Vagina (tissue), 2 donors: ENCODE measurements at places on chromosomes 3 and 15.

DNA sequence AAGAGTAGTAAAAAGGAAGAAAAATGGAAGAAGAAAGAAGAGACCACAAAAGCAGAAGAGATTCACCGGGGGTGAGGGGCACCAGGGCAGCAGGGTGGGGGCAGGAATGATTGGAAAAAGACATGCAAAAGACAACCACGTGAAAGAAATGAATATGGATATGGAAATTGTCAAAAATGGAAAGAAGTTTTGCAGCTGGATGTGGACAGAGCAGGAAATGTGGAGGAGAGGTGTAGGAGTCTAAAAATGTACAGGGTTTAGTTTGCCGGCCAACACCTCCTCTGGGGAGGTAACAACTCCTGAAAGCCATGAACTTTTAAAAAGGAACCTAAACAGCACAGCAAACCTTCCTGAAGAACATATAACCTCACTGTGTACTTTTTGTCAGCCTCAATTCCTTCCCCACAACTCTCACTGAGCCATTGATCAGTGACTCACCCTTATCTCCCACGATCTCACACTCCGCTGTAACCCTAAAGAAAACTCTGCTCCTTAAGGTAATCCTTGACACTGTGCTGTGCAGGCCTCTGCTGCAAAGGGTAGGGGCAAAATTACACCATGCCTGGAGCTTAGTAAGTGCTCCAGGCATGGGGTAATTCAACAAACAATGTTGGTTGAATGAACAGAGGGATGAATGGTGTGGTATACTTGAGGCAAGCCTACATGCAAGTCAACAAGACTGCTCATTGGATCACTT lies 100.2 kb upstream of the BOC start:
- no peak for DNase-seq

- DNase-seq, result no peak
Observed at GRCh38 chr3:106010829-106011228, 142.0 kb upstream of the CBLB start.

DNA sequence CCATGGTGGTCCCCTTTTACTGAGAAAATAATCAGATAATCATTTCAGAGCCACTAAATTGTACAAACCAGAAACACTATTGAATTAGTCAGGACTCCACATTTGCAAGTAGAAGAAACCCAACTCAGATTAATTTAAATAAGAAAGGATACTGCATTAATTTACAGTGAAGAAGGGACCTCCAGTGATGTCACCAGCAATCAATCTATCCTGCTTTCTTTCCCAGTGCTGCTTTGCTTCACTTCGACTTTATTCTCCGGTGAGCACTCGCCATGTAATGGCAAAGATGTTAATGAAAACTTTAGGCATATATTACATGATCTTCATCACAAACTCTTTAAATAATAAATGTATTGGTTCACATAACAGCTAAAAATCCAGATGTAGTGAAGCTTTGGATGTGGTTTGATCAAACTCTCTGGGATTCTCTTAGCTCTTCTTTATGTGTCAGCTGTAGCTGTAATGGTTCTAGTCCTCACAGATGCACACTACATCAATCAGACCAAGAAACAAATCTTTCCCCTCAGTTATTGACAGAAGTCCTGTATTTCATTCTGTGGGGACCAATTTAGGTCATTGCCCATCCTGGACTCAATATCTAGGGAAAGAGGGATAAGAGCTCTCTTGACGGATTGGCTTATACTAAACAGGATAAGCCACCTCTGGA lies 14.2 kb upstream of the ZBTB20 start:
- DNase-seq, result no peak

DNA sequence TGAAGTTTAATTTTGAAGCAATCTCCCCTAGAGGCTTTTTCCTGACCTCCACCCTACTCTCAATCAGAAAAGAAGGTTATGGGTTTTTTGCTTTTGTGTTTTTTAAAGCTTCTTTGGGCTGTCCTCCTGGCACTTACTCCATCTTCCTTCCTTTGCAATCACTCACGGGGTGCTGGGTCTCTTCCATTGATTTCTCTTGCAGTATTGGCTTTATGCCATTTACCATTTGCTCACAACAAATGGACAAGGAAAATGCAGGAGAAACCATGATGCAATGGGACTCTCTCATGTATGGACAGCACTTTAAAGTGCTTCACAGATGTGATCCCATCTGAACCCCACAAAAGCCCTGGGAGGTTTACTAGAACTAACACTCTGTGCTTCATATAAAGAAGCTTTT lies 57.5 kb downstream of the SST start:
- no peak for DNase-seq

GRCh38 chr3:52372822-52373504 lies 56.8 kb downstream of the DNAH1 start:
- DNase-seq, result no peak

GRCh38 chr3:95418251-95418650 lies 1355.4 kb downstream of the NSUN3 start:
- DNase-seq, result no peak

DNA sequence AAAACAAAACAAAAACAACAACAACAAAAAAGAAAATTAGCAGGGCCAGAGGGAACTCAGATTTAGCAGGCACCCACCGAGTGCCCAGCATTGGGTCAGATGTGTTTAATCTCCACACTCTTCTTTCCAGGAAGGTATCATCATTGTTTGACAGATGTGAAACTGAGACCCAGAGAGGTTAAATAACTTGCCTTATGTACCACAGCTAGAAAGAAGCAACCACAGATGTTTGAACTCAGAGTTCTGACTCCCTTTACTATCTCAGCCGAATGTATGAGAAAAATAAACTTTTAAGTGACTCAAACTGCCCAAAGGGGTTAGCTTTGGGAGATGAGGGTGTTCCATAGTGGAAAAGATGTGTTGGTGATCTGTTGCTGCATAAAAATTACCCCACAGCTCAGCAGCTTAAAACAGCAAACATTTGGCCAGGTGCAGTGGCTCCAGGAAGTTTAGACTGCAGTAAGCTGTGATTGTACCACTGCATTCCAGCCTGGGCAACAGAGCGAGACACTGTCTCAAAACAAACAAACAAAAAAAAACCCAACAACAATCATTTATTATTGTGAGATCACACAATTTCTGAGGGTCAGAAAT lies 4.5 kb upstream of the RPP25 start:
- DNase-seq, result no peak

- no peak for DNase-seq
Observed at GRCh38 chr15:38130740-38131498, 121.7 kb upstream of the SPRED1 start.

GRCh38 chr3:154307363-154307762 lies 16.9 kb downstream of the DHX36 start:
- DNase-seq, result no peak

DNA sequence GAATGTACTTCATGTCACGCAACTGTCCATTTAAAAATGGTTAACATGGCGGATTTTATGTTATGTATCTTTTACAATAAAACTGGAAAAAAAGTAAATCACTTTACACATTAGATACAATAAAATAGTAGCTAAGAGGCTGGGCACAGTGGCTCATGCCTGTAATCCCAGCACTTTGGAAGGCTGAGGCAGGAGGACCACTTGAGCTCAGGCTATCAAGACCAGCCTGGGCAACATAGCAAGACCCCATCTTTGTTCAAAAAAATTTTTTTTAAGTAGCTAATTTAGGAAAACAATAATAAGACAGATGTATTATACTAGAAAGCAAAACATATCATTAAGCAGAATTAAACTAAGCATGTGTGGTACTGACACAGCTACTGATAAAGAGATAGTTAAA lies 11.5 kb downstream of the RNF168 start:
- DNase-seq, result no peak

DNA sequence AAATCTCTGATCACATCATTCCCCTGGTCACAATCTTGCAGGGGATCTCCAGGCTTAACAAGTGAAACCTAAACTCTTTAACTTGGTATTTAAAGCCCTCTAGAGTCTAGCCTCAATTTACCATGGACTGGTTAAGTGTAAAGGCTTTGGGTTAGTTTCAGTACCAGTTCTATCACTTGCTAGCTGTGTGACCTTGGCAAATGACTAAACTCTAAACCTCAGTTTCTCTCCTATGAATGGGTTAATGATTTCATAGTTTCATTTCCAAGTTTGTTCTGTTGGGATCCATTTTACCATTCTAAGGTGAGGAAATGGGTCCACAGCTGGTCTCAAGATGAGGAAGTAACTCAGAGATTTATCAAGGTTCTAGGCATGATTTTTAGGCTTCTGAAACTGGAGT lies 38.8 kb upstream of the TIMP4 start:
- no peak for DNase-seq

- DNase-seq, result peak; percentile 87
Observed at GRCh38 chr15:100771746-100772145, 107.9 kb upstream of the ALDH1A3 start.

DNA sequence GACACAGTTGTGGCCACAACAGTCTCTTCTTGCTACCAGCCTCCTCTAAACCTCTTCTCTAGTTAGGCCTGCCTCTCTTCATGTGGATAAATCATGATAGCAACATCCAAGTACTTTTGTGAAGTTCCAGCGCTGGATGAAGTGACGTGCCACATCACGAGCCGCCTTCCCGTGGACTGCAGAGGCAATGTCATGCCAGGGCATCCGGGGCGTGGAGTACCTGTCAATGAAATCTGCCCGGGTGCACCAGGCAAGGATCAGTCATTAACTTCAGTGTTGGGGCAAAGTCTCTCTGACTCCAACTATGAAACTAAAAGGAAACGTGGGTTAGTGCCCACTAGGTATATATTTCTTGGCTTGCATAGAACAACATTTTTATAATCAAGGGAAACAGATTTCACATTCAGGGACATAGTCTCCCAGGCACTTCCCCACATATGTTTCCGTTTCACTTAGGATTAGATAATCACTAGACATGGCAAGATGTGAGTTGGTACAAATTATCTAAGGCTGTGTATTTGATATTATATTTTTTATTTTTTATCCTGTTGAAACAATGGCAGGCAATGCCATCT lies 133.6 kb downstream of the PLD1 start:
- DNase-seq, result no peak

- no peak for DNase-seq
Observed at GRCh38 chr3:149968216-149968615, 2.5 kb downstream of the PFN2 start.

- no peak for DNase-seq
Observed at GRCh38 chr3:44712455-44713075, at the start of gene ZNF502. Gene ZNF502 (plus strand): TSS chr3:44712660. CDS start chr3:44720262, 7,602 bp downstream.

DNA sequence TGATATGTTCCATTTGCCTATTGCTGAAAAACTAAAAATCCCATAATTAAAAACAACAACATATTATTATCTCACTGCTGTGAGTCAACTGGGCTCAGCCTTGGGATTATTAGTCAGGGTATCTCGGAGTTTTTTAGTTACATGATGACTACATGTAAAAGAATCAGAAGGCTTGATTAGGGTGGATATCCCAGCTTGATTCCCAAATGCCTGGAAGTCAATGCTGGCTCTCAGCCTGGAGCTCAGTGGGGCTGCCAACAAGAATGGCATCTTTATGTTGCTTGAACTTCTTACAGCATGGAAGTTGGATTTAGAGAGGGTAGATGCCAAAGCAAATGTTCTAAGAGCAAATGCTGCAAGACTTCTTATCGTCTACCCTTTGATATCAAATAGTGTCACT lies 278.5 kb downstream of the PLOD2 start:
- DNase-seq, result no peak

DNA sequence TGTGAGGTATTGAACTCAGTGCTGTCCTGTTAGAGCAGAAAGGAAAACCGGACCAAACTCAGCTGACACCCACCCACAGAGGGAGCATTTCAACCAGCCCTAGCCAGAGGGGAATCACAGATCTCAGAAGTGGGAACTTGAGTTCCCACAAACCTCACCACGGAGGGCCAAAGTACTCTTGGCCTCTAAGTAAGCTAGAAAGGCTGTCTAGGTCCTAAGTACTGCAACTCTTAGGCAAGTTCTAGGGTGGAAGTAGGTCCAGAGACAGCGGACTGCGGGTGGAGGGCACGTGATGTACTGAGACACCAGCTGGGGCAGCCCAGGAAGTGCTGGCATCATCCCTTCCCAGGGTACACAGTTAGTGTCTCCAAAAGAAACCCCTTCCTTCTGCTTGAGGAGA lies 34.1 kb downstream of the EOMES start:
- no peak for DNase-seq

- DNase-seq, result no peak
Observed at GRCh38 chr3:161221806-161222600, 892 bp downstream of the NMD3 start.

DNA sequence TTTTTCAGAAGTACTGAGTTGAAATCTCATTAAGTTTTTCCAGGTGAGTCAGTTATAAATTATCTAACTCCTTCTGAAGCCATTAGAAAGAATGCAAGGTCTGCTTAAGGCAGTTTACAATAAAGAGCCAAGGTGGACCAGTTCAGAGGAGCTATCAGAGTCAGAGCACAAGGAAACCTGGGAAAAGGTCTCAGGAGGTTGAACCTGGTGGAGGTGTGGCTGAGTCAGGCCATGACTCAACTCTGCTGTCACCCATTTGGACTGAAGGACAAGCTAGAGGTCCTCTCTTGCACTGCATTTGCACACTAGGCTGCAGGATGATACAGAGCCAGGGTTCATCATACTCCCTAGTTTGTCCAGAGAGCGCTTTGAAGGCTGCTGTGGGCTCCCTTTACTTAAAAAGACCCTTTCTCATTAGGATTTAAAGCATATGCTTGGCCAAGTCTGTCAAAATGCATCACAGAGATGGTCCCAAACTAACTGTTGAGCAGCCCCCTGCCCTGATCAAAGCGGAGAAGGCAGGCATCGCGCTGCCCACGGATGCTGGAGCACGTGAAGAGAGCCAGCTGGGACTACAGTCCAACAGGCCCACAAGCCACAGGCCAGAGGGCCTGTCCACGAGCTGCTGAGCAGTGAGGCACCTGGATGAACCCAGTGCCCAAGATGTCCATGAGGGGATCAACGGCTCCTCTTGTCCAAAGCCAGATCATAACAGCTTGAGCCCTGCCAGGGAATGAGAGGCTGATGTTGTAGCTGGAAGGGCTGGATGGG lies 26.0 kb upstream of the MRPS22 start:
- no peak for DNase-seq

- no peak for DNase-seq
Observed at GRCh38 chr15:85458764-85459163, 78.4 kb downstream of the AKAP13 start.

DNA sequence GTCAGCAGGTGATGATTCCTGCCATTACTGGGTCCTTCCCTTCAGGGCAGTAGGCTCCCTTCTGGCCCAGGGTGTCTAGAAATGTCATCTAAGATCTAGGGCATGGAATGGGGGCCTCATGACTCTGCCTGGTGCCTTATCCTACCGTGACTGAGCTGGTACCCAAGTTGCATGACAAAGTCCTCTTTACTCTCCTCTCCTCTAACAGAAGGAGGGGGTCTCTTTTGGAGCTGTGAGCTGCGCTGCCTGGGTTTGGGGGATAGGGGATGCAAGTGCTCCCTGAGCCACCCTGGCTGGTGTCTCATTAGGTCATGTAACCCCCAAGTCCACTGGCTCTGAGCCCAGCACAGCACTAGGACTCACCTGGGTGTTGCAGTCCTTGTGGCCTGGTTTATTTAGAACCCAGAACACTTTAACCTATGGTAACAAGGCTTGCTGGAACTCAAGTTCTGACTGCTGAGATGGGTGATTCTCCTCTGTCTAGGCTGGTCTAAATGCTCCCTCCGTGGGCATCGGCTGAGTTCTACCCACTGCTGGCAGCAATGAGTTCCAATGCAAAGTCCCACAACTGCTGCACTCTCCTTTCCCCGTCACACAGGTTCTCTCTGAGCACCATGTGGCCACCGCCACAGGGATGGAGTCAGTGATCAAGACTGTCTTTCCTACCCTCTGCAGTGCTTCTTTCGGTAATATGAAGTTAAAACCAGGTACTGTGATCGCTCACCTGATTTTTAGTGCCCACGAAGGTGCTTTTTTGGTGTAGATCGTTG lies 34.0 kb downstream of the XXYLT1 start:
- peak; percentile 79 for DNase-seq
